CD8-positive, alpha-beta memory T cell (primary cell): ENCODE measurements at places on chromosomes 16 and 17. TPM values are rescaled to one million over a fixed set of nuclear protein-coding genes. Genes with fewer than 3 reads are reported as not detected.

- DNase-seq, result no peak
Observed at GRCh38 chr17:79955691-79956440, 79.8 kb downstream of the TBC1D16 start.

Gene TPSAB1
- total RNA-seq, result not detected

Gene TNFRSF17
- not detected for total RNA-seq

- no peak for DNase-seq
Observed at GRCh38 chr17:47792979-47793378, 28.6 kb downstream of the OSBPL7 start.

GRCh38 chr16:84884246-84884595 lies 64.4 kb downstream of the CRISPLD2 start:
- DNase-seq, result no peak

Gene KRT222
- total RNA-seq, result not detected

GRCh38 chr16:30104492-30104891 lies 8.5 kb upstream of the YPEL3 start:
- no peak for DNase-seq

Gene SLC25A19
- total RNA-seq, result 126 TPM

- DNase-seq, result no peak
Observed at GRCh38 chr17:2110436-2110835, 55.5 kb downstream of the HIC1 start.

Gene PYY
- not detected for total RNA-seq
